HT-29 (cell line): ENCODE measurements at places on chromosomes 1 and 21. TPM values are rescaled to one million over a fixed set of nuclear protein-coding genes. Genes with fewer than 3 reads are reported as not detected.

The GPX7 gene
- total RNA-seq: not detected in 2 replicates

The HJV gene
- not detected in 2 replicates for total RNA-seq

The OR10Z1 gene
- total RNA-seq: not detected in 2 replicates

The STIL gene
- total RNA-seq: 12.4 and 12.6 TPM in 2 replicates

The CAPN8 gene
- 50.6 and 71.9 TPM in 2 replicates for total RNA-seq

The ITLN2 gene
- not detected in 2 replicates for total RNA-seq

The REG4 gene
- 12.4 and 12.8 TPM in 2 replicates for total RNA-seq

The COA6 gene
- 40.5 and 42.3 TPM in 2 replicates for total RNA-seq

The OR2G3 gene
- not detected in 2 replicates for total RNA-seq

The PLEKHA6 gene
- 76.7 and 88.6 TPM in 2 replicates for total RNA-seq

The MROH9 gene
- total RNA-seq: not detected in 2 replicates

The OR2G6 gene
- not detected in 2 replicates for total RNA-seq

The KCNQ4 gene
- total RNA-seq: 0.74 and 0.83 TPM in 2 replicates

The TCHHL1 gene
- total RNA-seq: not detected in 2 replicates

The FCRLB gene
- total RNA-seq: 1.4 and 3.4 TPM in 2 replicates

The CFAP107 gene
- total RNA-seq: not detected in 2 replicates

The PLA2G4A gene
- 10.6 and 14.3 TPM in 2 replicates for total RNA-seq

The ADORA3 gene
- not detected in 2 replicates for total RNA-seq

The MFAP2 gene
- total RNA-seq: 0.08 and 0.33 TPM in 2 replicates

The GUCA2B gene
- 0.26 and 0.84 TPM in 2 replicates for total RNA-seq

The DMBX1 gene
- total RNA-seq: 3.0 and 3.1 TPM in 2 replicates

The FLG2 gene
- total RNA-seq: not detected in 2 replicates

The MIS18A gene
- 9.0 and 9.4 TPM in 2 replicates for total RNA-seq

The ACTA1 gene
- 0.20 and 0.34 TPM in 2 replicates for total RNA-seq

The TMEM82 gene
- not detected in 2 replicates for total RNA-seq

The ANKRD34A gene
- 0.20 and 1.9 TPM in 2 replicates for total RNA-seq

The PSMD4 gene
- 190 and 195 TPM in 2 replicates for total RNA-seq

The ADAMTS1 gene
- not detected in 2 replicates for total RNA-seq

The SPATA45 gene
- total RNA-seq: not detected in 2 replicates

The ANGPTL7 gene
- total RNA-seq: not detected in 2 replicates

The XCL1 gene
- total RNA-seq: not detected in 2 replicates

The G0S2 gene
- 3.2 TPM in 2 replicates for total RNA-seq

The PRR9 gene
- total RNA-seq: not detected in 2 replicates

The DNAJC8 gene
- total RNA-seq: 29.3 and 31.7 TPM in 2 replicates

The ADIPOR1 gene
- 105 and 117 TPM in 2 replicates for total RNA-seq

The RNU1-2 gene
- under 0.01 TPM in 2 replicates for total RNA-seq

The IPP gene
- total RNA-seq: 1.5 and 2.9 TPM in 2 replicates

The C1orf210 gene
- 39.0 and 58.2 TPM in 2 replicates for total RNA-seq

The GON4L gene
- 17.6 and 18.0 TPM in 2 replicates for total RNA-seq

The SAMD11 gene
- total RNA-seq: 0.10 TPM in 1 of 2 replicates, not detected in the other

The TAGLN2 gene
- total RNA-seq: 778 and 828 TPM in 2 replicates

The RAB25 gene
- total RNA-seq: 163 and 185 TPM in 2 replicates

The B3GALT5 gene
- 4.6 and 6.0 TPM in 2 replicates for total RNA-seq

The TNFRSF25 gene
- total RNA-seq: 9.7 and 15.0 TPM in 2 replicates

The EVA1C gene
- total RNA-seq: 8.1 and 16.0 TPM in 2 replicates

The C8A gene
- not detected in 2 replicates for total RNA-seq

The OR14K1 gene
- not detected in 2 replicates for total RNA-seq

The CD34 gene
- not detected in 2 replicates for total RNA-seq

The GPR37L1 gene
- 0.69 TPM in 1 of 2 replicates, not detected in the other for total RNA-seq

The CASQ2 gene
- total RNA-seq: not detected in 2 replicates

The BECN2 gene
- not detected in 2 replicates for total RNA-seq

The CBR3 gene
- total RNA-seq: 0.16 TPM in 1 of 2 replicates, not detected in the other

The TDRD5 gene
- total RNA-seq: 0.03 TPM in 1 of 2 replicates, not detected in the other

The AMY1C gene
- total RNA-seq: not detected in 2 replicates
